ENCODE measurements at places on chromosomes 4 and X.

GRCh38 chr4:67928546-67928945, 34.7 kb downstream of the TMPRSS11A start:
- no peak for DNase-seq

DNA sequence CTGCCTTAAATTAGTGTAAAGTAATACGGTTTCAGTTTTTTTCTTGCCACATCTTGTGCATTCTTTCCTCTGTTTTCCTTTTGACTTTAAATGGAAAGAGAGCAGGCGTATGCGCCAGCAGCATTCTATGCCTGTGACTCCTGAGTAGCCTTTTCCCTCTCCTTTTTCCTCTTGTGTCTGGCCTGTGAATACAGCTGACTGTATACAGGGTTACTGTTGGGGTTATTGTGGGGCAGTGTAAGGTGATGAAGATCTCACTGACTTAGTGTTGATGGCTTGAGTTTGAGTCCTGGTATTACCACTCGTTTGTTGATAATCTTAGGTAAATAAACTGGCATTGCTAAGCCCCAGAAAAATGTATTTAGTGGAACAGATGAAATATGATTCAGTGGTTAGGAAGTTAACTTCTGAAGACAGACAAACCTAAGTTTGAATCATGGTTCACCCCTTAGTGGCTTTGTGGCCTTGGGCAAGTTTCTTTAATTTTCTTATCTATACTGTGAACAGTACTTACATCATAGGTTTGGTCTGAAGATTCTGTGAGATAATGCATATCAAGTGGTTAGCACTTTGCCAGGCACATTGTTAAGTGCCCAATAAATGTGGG, 105.1 kb downstream of the FNIP2 start:
- peak; percentile 68 for DNase-seq

DNA sequence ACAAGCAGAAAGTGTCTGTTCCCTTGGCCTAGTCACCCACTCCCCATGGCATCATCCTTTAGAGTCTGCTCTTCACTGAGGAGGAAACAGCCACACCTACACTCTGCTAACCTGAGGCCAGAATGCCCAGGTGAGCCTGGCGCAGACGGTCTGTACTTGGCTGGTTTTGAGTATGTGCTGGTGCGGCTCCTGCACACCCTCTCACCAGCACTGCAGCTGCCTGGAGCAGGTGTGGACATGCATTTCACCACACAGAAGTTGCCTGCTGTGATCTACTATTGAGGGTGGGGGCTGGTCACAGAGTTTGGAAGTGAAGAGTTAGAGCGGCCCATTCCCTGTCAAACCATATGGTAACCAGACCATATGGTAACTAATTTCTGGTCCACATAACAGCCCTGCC, 39.5 kb downstream of the KANTR start:
- DNase-seq: no peak

- no peak for DNase-seq
Measured at GRCh38 chrX:103151799-103152198, 58.9 kb upstream of the NXF3 start.

DNA sequence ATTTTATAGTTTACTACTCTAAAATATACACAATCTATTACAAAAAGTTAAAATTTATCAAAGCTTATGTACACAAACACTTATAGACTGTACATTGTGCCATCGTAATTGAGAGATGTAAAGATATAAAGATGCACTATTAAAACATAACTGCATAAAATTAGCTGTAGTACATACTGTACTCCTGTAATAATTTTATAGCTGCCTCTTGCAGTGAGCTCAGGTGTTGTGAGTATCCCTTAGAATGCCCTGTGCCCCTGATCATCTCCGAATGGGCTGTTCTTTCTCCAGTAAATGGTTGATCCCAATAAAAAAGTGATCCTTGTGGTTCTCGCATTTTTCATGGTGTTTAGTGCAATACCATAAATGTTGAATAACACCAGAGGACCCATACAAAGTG, 101.2 kb downstream of the TMEM164 start:
- DNase-seq: no peak

DNA sequence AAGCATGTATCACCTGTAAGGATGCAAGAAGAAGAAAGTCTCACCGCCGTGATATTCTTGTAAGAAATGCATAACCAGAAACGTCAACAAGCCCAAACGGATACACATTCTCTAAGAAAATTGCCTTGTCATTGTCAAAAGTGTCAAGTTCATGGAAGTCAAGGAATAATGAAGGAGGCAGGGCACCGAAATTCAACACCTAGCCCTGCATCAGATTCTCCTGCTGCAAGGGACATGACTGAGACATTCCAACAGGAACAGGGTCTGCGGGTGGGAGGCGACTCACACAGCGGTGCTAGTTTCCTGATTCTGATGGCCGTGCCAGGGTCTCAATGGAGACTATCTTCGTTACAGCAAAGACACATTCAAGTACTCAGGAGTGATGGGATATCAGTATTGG, 26.7 kb downstream of the IRF2 start:
- DNase-seq: no peak

DNA sequence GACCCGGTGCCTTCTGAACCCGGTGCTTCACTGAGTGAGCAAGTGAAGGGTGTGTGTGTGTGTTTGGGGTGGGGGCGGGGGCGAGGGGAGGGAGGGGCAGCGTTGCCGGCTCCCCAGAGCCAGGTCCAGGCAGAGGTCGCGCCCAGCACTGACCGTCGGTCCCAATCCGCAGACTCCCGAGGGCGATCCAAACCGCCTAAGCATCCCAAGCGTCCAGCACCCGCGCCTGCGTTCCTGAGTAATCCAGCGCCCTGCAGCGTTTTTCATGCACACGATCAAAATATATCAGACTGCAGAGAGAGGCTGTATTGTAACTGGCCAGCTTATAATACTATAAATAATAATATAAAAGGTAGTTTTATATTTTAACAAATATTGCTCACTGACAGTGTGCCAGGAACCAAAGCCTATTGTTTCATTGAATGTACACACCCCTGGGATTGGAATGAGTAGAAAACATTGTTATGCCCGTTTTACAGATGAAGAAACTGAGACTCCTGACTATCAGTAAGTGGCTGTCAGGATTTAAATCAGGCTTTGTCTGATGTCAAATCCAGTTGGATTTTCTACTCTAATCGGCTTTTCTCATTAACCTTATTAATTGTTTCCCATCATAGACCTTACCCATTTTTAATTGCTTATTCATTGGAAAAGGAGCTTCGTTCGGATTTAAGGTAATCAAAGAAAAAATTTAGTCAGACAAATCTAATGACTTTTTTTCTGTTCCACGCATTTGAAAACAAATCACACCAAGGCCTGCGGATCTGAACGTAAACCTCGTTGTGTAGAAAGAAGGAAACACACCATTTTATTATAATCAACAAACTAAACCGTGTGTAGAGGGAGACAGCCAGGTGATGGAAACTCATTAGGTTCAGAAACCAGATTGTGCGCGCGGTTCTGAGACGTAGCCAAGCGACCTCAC, 4.0 kb upstream of the NKX3-2 start:
- no peak for DNase-seq

DNA sequence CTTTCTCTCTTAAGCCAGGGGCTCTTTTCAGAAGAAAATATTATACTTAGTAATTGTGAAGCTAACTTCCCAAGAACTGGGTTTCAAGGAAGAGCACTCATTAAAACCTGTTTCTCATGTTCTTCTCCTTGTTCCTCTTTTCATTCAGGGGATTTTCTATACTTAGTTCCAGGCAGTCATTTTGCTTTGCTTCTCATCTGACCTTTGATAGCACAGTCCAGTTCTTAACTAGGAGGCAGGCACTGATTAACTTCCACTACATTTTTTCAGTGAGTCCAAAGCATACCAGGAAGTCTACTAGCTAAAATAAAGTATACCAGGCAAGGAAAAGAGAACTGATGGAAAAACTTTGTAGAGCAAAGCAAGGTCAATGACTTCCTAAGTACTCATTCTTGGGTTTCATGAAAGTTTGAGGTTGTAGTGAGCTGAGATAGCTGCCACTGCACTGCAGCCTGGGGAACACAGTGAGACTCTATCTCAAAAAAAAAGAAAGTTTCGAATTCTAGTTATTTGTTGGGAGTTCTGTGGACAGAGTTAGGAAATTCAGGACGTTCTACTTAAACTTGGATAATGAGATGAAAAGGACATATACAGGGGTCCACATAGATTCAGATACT, 190.1 kb upstream of the HS3ST1 start:
- DNase-seq: no peak

DNA sequence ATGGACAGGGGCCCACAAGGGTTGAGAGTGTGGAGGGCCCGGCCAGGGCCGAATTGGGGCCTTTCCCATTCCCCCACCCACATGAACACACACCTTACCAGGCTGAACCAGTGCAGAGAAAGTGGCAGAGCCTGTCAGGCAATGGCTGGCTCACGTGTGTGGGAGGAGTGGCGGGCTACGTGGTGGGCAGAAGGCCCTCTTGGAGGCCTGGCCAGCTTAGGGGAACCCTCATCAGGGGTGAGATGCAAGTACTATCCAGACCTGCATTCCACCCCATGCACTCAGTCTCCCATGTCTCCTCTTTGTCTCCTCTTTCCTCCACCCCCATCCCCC, 965 bp downstream of the TCEAL4 start:
- no peak for DNase-seq

DNA sequence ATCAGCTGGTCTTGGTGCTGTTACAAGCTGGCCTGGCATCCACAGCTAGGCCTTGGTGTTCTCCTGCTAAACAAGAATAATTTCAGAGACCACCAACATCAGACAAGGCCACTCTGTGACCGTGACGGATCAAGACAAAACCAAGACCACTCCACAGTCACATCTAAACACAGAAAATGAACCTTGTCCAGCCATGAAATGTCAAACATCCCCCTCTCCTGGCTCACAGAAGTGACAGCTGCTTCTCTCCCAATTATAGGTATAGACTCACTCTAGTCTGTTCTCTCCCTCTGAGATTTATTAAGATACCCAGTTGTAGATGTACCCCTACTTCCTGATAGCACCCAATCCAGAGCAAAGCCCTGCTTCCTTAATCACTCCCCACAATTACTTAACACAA, 40.4 kb downstream of the EFHC2 start:
- DNase-seq: no peak

- DNase-seq: no peak
Measured at GRCh38 chr4:83568062-83568461, 32.2 kb downstream of the GPAT3 start.

GRCh38 chrX:53882331-53882730, 161.9 kb downstream of the PHF8 start:
- peak; percentile 18 for DNase-seq

DNA sequence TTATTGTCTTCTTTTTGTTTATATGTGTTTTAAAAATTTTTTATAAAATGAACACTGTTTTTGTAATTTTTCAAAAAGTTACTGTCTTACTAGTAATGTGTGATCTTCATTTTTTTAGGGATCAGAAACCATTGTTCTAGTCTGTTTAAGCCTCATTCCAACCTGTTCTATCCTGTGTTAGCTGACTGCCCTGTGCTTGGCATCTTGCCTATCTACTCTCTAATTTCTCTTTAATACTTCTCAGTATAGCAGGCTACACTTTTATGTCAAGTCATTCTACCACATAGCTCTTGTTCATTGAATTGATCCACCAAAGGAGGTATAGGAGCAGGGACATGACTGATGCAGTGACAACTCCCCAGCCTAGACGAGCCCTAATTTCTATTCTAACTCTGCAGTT, 70.2 kb upstream of the PLS3 start:
- DNase-seq: no peak

DNA sequence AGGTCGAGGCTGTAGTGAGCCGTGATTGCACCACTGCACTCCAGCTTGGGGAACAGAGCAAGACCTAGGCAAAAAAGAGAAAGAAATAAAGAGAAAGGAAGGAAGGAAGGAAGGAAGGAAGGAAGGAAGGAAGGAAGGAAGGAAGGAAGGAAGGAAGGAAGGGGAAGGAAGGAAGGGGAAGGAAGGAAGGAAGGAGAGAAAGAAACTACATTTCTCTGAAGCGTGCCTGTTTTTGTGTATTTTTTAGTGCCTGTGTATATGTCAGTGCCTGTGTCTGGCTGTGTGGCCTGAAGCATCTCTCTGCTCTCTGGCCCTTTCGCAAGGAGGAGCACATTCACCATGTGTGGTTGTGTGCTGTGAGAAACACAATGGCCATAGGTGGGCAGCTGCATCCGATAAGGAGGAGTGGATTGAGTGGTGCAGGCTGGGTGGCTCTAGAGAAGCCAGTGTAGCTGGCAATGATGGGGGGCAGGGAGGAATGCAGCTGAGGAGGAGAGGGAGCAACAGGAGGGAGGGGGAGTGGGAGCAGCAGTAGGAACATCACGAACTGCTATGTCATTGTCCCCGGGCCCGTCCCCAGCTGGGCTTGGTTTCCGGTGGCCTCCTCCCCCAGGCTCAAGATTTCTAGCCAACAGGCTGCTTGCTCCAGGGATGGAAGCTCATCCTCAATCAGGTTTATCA, 11.4 kb downstream of the SYN1 start:
- no peak for DNase-seq

DNA sequence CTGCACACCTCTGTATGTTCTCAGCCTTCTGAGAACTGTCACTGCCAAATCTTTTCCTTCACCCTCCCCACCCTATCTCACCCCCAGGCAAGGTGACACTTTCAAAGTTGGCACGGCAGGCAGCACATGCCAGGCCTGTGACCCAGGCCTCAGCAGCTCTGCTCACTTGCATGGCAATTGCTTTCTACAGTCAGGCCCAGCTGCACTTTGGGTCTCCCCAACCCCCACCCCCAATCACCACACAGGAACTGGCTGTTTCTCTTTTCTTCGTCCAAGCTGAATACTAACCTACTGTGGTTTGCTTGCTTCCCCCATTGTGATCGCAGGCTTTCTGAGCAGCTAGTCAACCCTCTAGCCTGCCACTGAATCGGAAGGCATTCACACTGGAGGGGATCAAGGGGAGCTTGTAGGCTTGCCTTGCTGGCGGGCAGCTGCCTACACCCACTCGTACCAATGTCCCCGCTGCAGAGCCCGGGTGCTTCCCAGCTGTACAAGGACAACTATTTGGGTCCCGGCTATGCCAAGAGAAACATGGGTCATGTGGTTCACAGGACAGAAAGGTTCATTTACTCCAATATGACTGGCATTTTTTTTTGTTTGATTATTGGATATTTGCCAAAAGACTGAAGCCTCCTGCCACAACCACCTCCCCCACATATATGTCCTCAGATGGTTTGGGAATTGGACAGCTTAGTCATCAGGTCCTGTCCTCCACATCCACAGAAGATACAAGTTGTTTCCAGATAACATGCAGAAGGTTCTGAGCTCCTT, 28.1 kb downstream of the SLC25A43 start:
- no peak for DNase-seq

DNA sequence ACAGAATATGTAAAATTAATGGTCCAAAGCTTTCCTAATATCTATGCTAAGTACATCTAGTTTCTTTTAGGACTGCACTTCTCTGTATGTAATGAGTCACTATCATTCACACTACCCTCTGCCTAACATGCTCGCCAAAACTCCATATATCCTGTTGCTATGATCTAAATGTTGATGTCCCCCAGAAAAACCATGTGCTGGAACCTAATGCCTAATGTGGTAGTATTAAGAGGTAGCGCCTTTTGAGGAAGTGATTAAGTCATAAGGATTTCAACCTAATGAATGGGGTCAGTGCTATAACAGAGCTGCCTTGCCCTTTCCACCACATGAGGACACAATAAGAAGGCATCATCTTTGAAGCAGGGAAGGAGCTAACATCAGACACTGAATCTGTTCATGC, 34.9 kb upstream of the NFKB1 start:
- DNase-seq: no peak

Measured in AG04450 (cell line).